NCI-H2081 treated with DMSO at 0.1 percent for 48 hours (cell line): ENCODE measurements at places on chromosomes 1 and 21.
A peak's percentile ranks its signal among the peaks of the same experiment; 100 is the strongest.

GRCh38 chr21:44846485-44847260, 26.8 kb downstream of the PTTG1IP start:
- no peak for DNase-seq

DNA sequence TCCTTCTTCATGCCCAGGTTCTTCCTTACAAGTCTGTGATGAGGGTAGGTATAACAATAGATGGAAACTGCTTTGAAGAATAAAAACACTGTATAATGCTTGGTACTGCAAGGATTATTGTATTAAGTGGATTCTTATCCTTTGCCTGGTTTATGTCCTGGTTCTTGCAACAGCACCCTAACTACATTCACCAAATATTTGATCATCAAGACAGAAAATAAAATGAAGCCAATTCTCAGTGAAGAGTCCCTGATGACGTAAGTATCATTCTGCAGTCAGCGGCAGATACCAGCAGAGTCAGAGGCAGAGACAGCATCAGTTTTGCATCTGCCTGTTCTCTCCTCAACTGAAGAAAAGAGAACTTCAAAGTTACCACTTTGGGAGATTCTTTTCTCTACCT, 19.7 kb downstream of the ARHGEF11 start:
- DNase-seq = no peak

DNA sequence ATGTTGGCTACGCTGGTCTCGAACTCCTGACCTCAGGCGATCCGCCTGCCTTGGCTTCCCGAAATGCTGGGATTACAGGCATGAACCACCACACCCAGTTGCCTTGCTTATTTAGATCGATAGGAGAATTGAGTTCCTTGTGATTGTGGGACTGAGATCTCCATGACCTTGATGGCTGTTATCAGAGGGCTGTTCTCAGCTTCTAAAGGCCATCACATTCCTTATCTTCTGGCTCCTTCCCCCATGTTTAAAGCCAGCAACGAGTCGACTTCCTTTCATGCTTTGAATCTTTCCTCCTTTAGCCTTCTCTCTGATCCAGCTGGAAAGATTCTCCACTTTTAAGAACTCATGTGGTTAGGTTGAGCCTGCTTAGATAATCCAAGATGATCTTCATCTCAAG, 38.0 kb downstream of the CTH start:
- no peak for DNase-seq

GRCh38 chr1:93638981-93639380, 42.7 kb downstream of the BCAR3 start:
- no peak for DNase-seq

GRCh38 chr1:11999236-11999635, 19.0 kb downstream of the MFN2 start:
- no peak for DNase-seq

GRCh38 chr1:8116894-8117264, 90.8 kb upstream of the ERRFI1 start:
- no peak for DNase-seq

- no peak for DNase-seq
Observed at GRCh38 chr21:32048353-32048752, 175.5 kb downstream of the HUNK start.

GRCh38 chr1:8674481-8674880, 143.0 kb downstream of the RERE start:
- no peak for DNase-seq

DNA sequence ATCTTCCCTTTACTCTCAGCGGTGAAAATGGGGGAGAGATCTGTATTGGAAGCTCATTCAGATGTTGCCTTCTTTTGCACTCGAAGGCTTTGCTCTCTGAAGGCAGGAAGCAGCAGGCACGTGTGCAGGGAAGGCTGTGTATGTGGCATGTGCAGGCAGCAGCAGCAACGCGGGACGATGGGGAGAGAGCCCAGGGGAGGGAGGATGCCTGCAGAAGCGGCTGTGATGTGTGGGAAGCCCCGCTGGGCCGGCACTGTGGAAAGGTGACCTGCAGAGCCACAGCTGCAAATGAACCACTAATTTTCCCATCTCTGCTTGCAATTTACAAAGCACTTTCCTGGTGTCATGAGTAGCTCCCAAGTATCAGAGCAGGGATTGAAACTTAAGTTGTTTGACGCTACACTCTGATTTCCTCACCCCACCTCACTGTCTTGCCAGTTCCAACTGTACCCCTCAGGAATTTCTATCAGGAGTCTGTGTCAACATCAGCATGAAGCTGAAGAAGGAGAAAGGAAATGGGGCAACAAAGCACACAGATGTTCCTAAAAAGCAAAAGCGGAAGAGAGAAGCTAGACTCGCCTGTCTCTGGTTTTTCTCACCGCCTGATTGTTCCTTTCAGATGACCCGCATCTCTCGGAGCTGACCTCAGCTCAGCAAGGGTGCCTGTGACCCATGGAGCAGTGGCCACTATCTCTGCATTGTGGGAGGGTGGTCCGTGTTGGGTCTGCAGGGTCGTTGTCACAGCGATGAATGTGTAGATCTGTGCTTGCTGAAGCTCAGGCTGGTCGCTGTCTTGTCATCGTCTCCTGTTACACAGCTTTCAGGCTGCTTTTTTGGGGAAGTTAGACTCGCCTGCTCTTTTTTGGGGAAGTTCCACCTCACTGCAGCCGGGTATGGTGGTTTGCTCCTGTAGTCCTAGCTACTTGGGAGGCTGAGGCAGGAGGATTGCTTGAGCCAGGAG, 156.1 kb downstream of the KIF26B start:
- DNase-seq = no peak

- no peak for DNase-seq
Observed at GRCh38 chr1:162782671-162783070, 7.8 kb upstream of the HSD17B7 start.

- no peak for DNase-seq
Observed at GRCh38 chr1:164783778-164784555, 225.0 kb downstream of the PBX1 start.

GRCh38 chr1:220527279-220527907, 543 bp upstream of the MARK1 start:
- no peak for DNase-seq

GRCh38 chr21:38714039-38714817, 91.5 kb upstream of the ETS2 start:
- DNase-seq = no peak

DNA sequence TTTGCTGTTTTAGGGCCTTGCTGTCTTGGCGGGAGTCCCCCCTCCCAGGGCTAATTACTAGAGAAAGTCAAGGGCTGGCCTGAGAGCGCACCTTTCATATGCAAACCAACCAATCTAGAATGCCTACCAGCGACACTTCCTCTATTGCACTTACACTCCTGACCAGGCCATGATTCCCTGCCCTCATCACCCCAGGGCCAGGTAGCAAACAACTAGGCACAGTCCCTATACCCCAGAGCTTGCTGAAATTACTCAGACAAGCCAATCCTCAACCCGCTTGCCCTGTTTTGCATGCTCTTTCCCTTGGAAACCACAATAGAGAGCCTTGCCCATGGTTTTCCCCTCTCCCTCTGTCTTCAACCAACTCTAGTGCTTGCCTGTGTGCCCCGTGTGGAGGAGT, 70.3 kb downstream of the URB2 start:
- DNase-seq = no peak

GRCh38 chr1:101392552-101392951, 155.7 kb downstream of the S1PR1 start:
- DNase-seq = no peak

- no peak for DNase-seq
Observed at GRCh38 chr1:212962509-212962908, 12.2 kb downstream of the VASH2 start.

DNA sequence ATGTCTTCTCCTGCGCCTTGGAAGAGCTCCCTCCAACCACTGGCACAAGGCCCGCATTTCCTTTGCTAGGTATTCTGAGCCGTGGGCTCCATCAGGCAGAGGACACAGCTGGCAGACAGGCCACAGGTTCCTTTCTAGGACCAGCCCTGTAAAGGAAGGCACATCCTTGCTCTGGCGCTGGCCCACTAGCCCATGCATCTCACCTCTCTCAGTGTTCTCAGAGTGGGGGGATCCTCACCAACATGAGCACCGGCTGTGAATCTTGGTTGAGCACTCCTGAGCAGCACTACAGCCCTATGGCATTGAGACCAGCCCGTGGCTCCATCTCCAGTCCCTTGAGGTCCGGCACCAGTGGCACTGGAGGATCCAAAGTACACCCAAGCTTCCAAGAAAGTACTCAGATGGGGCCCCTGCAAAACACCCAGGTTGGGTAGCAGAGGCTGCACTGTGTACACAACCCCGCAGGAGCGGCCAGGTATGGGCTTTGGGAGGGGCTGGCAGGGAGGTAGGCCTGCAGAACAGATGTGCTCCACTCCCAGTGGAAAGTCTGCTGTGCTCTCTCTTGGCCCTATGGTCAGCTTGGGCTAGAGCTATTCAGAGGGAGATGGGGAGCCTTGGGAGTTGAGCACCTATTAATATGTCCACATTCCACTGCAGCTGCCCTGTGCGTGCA, 47.1 kb upstream of the PLPPR5 start:
- no peak for DNase-seq

GRCh38 chr1:199704231-199704630, 323.3 kb upstream of the NR5A2 start:
- no peak for DNase-seq

DNA sequence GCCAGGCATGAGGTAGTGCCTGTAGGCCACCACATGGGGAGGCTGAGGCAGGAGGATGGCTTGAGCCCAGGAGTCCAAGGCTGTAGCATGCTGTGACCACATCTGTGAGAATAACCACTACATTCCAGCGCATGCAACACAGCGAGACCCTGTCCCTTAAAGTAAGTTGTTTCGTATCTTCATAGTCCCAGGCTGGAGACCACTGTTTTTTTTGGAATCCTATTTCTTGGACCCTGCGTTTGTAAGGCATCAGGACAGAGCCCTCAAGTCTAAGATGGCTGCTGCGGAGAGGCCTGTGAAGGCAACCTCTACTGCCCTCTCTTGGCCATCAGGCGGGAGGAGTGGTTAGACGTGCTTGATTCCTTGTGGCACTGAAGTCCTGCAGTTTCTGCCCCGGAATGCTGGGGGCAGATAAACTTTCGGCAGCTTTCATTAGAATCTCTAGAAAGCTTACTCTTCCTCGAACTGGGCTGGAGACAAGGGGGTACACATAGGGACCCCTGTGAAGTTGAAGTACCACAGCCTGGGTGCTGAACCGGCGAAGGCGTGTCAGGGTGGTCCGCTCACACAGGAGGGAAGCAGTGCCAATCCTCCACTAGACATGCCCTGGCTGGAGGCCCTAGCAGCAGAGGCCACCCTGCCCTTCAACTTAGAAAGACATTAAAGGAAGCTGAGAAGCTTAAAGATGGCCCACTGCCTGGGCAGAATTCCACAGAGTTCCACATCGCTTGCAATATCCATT, 36.6 kb downstream of the RABIF start:
- DNase-seq = peak; percentile 8

DNA sequence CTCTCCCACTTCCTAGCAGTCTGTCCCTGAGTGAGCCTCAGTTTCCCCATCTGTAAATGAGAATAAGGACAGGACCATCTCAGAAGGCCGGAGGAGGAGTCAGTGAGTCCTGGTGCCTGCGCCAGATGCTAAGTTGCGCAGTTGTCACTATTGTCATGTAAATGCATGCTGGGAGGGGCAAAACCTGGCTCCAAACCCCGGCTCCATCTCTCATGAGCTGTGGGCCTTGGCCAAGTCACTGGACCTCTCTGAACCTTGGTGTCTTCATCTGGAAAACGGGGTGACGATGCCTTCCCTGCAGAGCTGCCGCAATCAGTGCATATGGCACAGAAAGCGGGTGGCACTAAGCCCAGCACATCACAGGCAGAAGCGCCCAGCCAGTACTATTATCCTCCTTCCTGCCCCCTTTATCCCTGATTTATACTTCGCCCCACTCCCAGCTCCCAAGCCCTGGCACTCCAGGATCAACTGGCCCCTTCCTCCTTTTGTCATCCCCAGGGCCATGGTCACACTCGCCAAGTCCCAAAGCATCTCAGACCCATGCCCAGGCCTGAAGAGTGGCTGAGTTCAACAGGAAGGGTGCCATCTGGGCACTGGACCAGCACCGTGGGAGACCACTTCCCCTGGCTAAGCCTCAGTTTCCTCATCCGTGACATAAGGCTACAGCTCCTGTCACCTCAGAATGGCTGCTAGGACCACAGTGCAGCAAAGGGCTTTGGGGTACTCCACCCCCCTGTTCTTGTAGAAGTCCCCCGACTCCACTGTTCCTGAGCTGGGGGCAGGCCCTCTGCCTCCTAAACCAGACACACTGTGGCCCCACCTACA, 4.3 kb upstream of the PLEKHG5 start:
- no peak for DNase-seq

GRCh38 chr1:179831852-179832699, 45.5 kb downstream of the TOR1AIP2 start:
- no peak for DNase-seq

GRCh38 chr1:87359586-87359985, 30.9 kb downstream of the LMO4 start:
- no peak for DNase-seq

DNA sequence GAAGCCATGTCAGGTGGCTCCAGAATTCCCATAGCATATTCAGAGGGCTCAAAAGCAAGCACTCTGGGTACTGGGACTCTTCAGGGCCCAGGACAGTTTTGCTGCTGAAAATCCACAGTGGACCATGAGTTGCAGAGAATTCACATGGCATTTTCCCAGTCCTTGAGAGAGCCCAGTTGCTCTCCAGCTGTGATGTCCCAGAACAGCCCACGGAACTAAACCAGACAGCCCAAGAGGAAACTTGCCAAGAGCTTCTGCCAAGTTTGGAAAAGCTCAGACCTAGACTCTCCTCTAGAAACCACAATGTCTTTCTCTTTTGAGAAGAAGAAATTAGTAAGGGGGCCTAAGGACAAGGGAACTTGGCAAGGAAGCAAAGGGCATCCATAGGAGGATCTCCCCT, 69.4 kb downstream of the RGS2 start:
- DNase-seq = no peak

DNA sequence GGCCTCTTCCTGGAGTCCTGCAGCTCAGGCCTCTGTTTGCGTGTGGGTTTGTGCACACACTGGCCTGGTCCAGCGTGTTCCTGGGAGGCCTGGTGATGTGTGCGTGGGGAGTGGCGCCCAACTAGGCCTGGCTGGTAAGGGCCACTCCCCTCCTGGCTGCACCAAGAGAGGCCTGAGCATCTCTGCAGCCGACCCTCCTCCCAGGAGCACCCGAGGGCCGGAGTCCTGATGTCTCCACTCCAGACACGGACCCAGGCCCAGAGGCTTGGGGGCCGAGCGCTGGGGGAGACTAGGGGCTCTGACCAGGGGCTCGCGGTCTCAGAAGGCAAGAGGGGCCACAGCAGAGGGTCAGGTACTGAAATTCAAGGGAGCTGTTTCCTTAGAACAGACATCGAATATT, 33.3 kb downstream of the MORN1 start:
- DNase-seq = no peak

- no peak for DNase-seq
Observed at GRCh38 chr1:174768949-174769348, 230.8 kb upstream of the CACYBP start.
